ENCODE measurements at places on chromosomes 13 and 19.

DNA sequence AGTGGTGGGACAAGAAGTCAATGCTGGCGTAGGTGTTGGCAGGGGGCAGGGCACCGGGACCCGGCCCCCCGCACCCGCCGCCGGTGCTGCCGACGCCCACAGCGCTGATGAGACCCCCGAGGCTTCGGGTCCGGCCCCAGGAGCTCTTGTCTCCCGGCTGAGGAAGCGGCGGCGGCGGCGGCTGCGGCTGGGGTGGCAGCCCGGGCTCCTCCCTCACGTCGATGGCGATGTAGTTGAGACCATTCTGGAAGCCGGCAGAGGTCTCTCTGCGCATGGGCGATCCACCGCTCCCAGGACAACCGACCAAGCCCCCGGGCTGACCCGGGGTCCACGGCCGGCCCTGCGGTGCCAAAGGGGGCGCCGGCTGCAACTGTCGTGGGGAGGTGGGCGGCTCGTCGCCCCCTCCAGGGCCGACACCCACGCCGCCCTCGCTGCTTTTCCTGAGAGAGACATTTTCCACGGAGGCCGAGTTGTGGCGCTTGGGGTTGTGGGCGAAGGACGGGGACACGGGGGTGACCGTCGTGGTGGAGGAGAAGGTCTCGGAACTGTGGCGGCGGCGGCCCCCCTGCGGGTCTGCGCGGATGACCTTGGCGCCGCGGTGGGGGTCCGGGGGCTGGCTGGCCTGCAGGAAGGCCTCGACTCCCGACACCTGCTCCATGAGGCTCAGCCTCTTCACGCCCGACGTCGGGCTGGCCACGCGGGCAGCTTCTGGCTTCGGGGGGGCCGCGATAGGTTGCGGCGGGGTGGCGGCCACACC is 4.1 kb downstream of the IRS2 start:
- DNase-seq, result no peak

DNA sequence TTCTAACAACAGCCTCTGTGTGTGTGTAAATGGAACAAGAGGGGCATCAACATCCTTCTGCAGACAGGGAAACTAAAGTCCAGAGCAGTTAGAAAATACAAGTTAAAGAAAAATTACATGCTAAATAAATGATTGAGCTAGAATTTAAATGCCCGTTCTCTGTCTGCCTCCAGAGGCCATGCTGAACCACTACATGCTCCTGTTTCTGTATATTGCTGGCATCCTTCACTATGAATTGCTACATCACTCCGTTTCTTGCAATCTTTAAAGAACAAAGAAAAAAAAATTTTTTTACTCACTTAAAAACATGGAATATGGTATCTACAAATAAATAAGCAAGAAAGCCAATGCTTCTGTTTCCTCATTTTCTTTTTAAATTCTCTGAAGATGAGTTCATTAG is 47.9 kb downstream of the DCT start:
- no peak for DNase-seq

DNA sequence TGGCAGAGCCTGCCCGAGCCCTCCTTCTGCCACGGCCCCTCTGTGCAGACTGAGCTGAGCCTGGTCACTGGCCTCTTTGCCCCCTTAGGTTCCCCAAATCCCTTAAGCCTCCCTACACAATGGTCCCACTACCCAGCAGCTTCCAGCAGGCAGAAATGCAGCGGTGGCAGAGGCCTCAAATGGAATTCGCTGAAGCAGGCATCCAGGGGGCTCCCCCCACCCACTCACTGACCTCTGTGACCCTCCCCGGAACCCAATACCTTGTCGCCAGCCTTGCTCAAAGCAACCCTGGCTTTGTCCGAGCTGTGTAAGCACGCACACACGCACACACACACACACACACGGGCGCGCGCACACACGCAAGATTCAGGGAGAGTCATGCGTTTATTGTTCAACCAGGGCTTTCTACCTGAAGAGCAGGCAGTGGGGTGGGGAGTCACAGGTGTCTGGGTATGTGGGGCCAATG is at the start of gene LIM2:
Gene LIM2, minus strand, starts transcription at position 51 of the 466 bp plus-strand sequence. CDS start 531 bp downstream, outside the sequence.
- DNase-seq, result no peak

- DNase-seq, result no peak
Observed at GRCh38 chr19:47766359-47766620, 12.2 kb upstream of the SELENOW start.

DNA sequence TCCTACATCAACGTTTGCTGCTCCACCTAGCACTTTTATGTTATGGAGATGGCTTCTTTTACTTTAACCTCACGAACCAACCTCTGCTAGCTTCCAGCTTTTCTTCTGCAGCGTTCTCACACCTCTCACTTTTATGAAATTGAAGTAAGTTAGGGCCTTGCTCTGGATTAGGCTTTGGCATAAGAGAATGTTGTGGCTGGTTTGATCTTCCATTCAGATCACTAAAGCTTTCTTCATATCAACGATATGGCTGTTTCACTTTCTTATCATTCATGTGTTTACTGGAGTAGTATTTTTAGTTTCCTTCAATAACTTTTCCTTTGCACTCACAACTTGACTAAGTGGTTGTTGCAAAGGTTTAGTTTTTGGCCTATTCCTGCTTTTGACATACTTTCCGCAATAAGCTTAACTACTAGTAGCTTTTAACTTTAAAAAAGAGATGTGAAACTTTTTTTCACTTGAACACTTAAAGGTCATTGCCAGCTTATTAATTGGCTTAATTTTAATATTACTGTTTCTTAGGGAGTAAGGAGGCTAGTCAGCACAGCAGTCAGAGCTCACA is 60.0 kb upstream of the SPRY2 start:
- DNase-seq, result no peak

DNA sequence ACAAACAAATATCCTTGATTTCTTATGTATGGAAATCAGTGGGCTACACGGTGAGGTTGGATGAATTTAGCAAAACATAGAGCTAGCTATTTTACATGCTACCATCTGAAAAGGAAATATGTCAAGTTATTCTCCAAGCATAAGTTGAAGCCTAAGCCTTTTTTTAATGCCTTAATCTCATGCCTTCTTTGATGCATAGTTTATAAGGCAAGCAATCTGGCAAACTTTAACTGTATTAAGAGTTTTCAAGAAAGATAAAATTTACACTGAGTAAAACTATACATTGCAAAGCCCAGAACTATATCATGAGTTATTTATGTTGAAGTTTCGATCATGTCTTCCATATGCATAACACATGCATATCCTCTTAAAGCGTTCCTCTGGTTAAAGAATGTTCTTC is 85.0 kb upstream of the ATXN8OS start:
- no peak for DNase-seq

- DNase-seq, result no peak
Observed at GRCh38 chr13:71798707-71799106, 68.3 kb downstream of the DACH1 start.

DNA sequence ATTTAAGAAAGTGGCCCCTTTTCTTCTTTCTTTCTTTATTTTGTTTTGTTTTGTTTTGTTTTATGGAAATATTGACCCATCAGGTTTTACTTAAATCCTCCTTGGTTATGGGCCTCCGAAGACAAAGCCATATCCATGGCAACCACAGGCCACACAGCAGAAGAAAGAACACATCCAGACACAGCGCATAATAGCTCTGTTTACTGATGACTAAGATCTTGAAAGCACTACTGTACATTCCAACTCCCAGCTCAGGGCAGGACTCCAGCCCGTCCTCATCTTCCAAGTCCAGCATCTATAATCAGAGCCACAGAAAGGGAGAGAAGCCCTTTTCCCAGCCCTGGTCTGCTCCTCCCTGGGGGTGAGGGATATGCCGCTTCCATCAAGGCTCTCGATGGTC is 84.3 kb downstream of the NUFIP1 start:
- DNase-seq, result peak; percentile 68

DNA sequence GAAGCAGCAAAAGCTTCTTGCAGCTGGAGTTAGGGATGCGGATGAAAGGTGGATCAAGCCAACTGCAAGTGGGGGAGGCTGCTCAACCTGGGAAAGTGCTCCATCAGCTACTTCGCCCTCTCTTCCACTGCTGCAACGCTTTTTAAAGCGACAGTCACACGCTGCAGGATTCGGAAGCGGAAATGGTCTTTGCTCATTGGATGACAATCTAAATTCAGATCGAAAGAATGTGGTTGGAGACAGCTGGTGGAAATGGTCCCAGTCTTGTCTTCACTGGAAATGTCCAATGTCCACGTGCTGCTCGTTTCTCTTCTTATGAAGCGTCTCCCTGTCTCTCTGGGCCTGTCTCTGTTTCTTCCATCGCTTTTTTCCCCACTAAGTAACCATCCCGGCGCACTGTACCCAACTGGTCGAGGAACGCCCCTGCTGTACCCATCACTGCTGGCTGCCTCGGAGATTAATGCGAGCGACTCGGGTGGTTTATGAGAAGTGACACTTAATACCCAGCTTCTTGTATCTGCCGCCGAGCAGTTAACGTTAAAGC is 2.1 kb upstream of the FGF9 start:
- DNase-seq, result no peak

DNA sequence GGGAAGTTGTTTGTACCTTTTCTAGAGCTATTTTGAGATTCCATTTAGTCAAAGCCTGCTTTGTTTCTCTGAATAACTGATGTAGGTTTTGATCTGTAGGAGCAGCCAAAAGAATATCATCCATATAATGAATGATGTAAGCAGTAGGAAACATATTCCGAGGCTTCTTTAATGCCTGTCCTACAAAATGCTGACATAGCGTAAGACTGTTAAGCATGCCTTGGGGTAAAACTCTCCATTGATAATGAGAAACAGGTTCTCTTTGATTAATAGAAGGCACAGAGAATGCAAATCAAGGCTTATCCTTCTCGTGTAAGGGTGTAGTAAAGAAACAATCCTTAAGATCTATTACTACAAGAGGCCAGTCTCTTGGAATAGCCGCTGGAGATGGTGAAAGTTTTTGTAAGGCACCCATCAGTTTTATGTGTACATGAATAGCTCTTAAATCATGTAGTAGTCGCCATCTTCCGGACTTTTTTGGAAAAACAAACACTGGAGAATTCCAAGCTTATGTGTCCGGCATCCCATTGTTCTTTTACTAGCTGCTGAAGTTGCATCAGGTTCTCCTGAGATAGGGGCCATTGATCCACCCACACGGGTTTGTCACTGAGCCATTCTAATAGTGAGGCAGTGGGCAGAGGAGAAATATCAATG is 13.5 kb downstream of the FPR3 start:
- peak; percentile 28 for DNase-seq

- no peak for DNase-seq
Observed at GRCh38 chr19:3270902-3271301, 46.4 kb downstream of the CELF5 start.

GRCh38 chr19:19597809-19598306 is 20.6 kb downstream of the PBX4 start:
- no peak for DNase-seq

DNA sequence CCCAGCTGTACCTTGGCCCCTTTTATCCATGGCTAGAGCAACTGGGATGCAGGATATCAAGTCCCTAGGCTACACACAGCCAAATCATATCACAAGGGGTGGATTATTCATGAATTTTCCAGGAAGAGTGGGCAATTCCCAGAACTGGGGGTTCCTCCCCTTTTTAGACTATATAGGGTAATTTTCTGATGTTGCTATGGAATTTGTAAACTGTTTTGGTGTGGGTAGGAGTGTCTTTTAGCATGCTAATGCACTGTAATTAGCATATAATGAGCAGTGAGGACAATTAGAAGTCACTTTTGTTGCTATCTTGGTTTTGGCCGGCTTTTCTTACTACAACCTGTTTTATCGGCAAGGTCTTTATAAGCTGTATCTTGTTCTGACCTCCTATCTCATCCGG is 18.0 kb upstream of the IGFL4 start:
- no peak for DNase-seq

GRCh38 chr13:99971576-99972189 is at the start of gene ZIC5:
TSS of gene ZIC5 (minus strand) at chr13:99971767. CDS start at chr13:99971603, 164 bp downstream.
- no peak for DNase-seq

DNA sequence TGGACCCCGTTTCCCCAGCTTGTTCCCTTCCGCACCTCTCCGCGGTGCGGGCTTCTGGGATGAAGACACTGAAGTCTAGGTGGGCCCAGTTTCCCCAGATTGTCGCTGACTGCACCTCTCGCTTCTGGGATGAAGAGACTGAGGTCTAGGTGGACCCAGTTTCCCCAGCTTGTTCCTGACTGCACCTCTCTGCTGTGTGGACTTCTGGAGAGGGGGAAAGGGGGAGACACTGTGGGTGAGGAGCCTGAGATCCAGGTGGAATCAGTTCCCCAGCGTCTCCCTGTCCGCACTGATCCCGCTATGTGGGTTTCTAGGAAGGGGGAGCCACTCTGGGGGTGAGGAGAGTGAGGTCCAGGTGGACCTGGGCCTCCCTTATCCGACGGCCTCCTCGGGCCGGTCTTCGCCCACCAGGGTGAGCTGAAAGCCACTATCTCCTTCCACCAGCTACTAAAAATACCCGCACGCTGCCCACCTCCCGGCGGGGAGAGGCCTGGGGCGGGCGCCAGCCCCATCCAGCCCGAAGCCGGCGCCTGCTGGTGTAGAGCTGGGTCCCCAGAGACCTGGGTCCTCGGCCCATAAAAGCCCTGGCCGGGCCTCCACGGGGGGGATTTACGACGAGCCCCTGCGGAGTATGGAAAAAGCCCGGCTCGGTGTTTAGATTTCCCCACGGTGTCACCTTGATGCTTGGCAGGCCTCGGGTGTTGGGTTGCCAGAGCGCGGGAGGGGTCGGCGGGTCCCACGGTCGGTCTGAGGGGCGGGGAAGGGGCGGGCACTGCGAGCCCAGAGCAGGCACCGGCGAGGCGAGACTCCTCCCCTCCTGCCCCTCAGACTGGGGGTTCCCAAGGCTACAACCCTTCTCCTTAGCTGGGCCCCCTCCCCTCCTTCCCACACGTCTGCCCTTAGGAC is 10.6 kb downstream of the FUT6 start:
- no peak for DNase-seq

DNA sequence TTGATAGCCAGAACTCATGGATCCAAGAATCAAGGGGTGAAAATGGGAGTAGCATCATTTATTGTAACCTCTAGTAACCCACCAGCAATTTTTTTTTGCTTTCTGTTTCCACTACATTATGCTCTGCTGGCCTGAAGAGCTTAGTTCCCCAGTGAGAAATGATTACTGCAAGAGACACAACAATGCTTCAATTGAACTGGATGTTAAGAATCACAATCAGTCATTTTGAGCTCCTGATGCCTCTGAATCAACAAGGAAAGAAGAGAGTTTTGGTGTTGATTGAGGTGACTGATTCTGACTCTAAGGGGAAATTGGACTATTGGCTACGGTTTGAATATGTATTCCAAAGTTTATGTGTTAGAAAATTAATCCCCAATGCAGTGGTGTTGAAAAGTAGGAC is 1084.4 kb downstream of the SLITRK1 start:
- DNase-seq, result no peak

DNA sequence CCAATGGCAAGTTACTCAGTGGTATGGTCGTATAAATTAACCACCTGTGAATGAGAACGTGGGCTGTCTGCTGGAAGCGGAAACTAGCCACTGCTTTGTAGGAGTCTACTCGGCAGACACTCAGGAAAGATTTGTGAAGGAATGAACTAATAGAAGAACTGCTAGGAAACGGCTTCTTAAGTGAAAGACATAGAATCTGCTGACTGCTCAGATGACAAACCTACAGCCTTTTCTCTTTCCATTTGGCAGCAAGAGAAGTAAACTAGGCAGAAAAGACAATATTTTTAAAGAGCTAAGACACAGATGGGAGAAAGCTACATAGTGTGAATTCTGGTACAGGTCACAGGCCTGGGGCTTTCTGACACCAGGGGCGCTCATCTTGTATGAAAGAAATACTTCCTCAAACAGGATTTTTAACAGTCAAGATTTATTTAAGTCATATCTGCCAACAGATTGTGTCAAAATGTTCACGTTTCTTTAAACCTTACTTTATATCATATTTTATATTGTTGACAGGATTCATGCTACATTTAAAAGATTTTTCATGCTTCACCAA is 78.4 kb downstream of the MIPEP start:
- no peak for DNase-seq

All from hepatic stellate cell (primary cell).